HS-27A (cell line): ENCODE measurements at places on chromosomes 5 and 9.

DNA sequence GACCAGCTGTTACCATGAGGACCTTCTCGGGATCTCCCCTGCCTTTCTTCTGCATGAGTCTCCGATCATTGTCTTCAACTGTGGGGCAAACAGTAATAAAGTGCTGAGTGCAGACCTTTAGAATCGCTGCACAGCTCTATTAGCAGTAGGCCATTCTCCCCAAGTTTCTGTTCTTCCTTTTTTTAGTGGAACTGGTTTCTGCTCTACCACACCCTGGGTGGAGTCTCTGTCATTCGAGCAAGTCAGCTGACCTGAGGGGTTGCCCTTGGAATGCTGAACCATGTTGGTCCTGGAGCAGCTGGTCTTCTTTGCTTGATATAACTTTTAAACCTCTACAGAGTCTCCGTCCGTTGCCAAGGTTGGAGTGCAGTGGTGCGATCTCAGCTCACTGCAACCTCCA, 33.4 kb upstream of the GNPDA1 start:
- DNase-seq = no peak

- no peak for DNase-seq
Measured at GRCh38 chr5:5044247-5044840, 95.8 kb upstream of the ADAMTS16 start.

GRCh38 chr5:141182248-141182647, at the start of gene PCDHB16:
TSS of gene PCDHB16 (plus strand) at chr5:141182387. CDS start at chr5:141182560, 173 bp downstream.
- DNase-seq = no peak

DNA sequence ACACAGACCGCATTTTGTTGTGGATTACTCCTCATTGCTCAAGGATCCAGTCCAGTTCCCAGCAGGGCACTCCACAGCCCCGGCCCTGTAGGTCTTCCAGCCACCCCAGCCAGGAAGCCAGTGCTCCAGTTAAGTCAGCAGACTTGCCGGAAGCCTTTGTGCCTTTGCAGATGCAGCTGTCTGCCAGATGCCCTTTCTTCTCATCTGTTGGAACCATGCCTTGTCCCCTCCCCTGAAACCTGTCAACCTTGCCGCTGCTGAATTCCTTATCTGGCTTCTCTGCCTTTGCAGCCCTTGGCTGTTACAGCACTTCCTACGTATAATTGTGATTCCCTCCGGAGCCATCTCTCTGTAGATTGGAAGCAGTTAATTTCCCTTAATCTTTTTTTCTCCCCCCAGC, 28.4 kb downstream of the PSAT1 start:
- no peak for DNase-seq

DNA sequence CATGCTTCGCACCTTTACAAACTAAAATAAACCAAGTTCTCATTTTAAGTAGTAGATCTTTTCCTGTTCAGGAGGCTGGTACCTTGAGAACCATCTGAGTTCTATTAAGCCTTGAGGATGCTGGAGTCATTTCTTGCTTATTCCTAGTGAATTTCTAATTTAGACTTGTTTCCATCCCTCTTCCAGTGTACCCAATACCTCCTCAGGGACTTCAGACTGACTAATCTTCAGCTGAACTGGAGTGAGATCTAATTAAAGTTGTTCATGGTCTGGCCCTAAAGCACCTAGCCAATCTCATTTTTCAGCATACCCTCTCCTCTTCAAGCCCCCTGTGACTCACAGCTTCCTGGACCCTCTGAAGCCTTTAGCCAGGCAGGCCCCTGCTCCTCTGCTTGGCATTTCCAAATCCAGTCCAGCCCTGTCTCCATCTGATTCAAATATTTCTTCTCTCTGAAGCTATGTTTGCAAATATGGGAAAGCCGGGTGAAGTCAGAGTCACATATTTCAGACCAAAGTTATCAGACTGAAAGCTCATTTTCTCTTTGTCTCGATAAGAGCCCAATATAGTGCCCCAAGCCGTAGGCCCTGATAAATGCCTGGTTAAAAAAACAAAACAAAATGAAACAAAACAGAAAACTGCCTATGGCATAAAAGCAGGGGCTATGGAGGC, 19.4 kb upstream of the TNFSF15 start:
- DNase-seq = no peak

GRCh38 chr5:133531178-133531577, 81.2 kb downstream of the FSTL4 start:
- no peak for DNase-seq

DNA sequence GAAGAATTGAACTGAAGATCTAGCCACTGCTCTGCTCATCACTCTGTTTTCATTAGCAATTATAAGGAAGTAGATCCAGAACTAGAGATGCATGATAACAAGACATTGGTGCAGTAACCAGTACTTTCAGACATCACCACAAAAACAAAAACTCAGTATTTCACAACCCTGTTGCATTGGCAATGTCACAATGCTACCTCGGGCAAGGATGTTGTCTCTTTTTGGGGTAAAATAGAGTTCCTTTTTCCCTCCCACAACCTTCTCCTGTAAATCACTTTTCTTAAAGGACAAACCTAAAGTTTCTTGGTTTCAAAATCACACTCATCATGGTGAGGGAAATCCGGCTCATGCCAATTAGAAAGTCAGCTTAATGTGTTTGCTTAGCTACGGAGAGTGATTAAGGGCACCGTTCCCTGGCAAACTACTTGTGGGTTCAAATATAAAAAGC, 420.1 kb upstream of the MEF2C start:
- DNase-seq = no peak

GRCh38 chr5:78242001-78242400, 52.5 kb downstream of the AP3B1 start:
- no peak for DNase-seq

- no peak for DNase-seq
Measured at GRCh38 chr5:2143646-2144353, 261.1 kb upstream of the IRX4 start.

- no peak for DNase-seq
Measured at GRCh38 chr9:81379655-81380054, 309.7 kb downstream of the TLE1 start.

GRCh38 chr5:77629509-77630113, 8.9 kb downstream of the OTP start:
- no peak for DNase-seq

DNA sequence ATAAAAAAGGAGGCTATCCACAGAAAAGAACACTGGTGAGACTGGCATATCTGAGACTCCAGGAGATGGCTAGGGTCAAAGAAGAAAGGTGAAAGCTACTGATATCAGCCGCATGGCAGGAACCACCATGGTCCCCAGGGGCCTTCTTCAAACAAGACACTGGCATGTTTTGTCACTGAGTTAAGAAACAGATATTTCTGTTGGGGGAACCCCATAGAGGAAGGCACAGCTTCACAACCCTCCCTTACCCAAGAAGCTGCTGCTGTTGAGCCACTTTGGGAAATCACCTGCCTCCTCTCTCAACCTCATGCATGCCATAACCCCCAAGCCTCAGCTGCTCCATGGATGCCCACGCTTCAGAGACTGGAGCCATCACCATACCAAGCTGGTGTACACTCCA, 13.3 kb upstream of the BTNL3 start:
- DNase-seq = no peak

GRCh38 chr9:2872250-2872930, 28.5 kb upstream of the PUM3 start:
- DNase-seq = no peak

GRCh38 chr5:146681585-146682105, 165.7 kb upstream of the GPR151 start:
- no peak for DNase-seq

- no peak for DNase-seq
Measured at GRCh38 chr5:78811866-78812265, 163.3 kb upstream of the LHFPL2 start.

- DNase-seq = no peak
Measured at GRCh38 chr9:126471084-126471624, 142.6 kb upstream of the LMX1B start.

GRCh38 chr5:177496070-177496726, 1.2 kb downstream of the PDLIM7 start:
- DNase-seq = no peak

DNA sequence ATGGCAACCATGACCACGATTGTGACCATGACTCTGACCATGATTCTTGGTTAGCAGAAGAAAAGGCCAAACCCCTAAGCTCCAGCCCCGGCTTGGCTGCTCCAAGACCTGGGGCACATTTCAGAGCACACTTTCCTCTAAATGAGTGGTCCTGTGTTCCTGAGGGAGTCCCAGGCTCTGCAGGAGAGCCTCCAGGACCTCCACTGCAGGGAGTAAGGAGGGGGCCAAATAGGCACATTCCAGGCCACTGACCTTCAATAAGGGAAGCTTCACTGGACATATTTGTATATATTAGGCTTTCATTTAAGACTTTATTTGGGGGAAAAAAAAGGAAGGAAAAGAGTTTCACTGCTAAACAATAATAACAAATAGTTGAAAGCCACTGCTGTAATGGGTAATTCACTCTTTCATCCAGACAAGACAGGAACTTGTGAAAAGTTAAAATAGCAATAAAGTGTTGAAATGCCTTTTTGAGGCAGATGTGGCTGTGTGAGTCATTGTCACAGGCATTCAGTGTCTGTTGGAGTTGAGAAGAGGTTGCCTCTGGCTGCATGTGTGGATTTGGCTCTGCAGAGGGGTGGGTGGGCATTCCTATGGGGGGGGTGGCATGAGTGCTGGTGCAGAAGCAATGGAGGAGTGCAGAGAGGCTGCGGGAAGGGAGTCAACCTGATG, 63.9 kb upstream of the TGFBR1 start:
- no peak for DNase-seq

DNA sequence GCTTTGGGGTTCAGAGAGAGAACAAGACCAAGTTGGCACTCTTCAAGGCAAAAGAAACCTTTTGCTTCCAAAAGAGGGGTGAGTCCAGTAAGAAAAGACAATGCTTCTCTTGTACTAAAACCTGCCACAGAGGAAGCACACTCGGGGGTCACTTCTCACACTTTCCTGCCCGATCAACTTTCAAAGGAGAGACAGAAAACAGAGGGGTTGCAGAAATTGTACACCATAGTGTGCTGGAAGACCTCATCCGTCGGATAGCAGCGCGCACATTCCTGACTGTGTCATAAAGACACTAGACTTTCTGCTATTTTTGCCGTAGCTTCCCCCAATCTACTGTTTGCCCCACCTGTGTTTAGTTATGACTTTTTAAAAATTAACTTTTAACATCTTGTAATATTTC, 66.9 kb downstream of the OR2K2 start:
- DNase-seq = no peak

- DNase-seq = no peak
Measured at GRCh38 chr5:3780907-3781306, 185.3 kb downstream of the IRX1 start.

- DNase-seq = no peak
Measured at GRCh38 chr5:142324136-142324870, 518 bp downstream of the SPRY4 start.

GRCh38 chr5:83321483-83322055, 150.0 kb upstream of the VCAN start:
- no peak for DNase-seq

DNA sequence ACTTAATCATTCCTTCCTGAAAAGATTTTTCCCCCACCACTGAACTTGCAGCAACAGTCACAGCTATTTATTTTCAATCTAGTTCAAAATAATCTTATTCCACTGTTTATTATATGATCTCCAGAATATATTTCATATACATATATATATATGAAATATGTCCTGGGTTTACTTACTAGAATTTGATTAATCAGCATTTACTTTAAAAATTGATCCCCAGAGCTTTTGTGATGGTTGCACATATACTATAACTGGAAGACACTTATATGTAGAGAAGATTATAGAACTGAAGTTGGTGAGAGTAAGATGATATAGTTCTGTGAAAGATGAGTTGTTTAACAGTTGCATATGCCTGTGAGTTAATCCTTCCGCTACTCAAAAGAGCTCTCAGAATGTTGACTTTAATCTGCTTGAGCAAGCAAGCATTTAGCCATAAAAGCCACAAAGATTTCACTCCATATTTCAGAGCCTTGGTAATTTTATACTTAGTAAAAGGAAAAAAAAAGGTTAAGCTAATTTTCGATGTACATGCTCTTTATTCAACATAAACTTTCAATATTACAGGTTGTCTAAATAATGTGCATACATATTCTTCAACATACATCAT, 399.3 kb upstream of the CDH9 start:
- no peak for DNase-seq

DNA sequence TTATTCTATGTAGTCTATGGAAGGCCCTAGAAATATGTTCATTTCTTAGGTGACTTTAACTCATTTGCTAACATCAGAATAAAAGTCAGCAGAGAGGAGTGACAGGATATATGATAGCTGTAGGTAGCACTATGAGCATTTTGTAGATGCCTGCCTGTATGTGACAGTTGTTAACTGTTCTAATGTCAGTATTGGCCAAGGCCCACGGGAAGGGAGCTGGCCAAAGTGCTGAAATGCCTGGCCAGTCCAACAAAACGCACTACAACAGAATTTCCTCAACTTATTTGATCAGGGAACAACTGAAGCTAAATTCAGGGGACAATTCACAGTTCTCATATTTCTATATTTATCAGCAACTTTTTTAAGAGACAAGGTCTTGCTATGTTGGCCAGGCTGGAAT, 20.8 kb downstream of the SV2C start:
- no peak for DNase-seq

DNA sequence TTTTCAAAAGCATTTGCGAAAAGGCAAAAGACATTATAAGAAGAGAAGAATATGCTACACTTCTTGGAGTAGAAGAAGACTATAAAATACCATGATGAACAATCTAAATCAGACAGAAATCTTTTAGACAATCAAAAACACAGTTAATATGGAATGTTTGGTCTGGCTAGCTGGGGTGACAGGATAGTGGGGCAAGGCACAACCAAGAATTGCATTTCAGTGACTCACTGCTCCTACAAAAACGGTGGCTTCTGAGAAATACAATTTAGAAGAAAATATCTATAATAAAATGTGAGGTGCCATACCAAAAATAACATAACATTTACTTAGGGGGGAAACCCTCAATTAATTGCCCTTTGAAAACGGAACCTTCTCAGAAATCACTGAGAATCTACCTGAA, 363.4 kb downstream of the NPR3 start:
- DNase-seq = peak; percentile 64

DNA sequence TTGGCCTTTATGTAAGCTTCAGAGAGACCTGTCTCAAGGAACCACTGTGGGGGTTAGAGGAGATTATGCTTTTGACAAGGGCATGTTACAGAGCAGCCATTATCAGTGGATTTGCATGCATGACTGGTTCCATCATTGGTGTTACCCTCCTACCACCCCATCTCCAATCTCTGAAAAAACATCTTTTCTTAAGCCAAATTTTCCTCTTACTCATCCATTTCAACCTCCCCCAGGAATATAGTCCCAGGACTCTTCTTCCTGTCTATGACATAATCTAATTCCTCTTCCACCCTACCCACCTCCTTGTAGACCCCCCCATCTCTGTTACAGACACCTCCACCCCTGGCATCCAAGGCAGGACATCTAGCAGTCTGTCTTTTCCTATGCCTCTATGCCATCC, 33.1 kb upstream of the ADRB2 start:
- DNase-seq = no peak

GRCh38 chr5:128213340-128213739, 129.8 kb downstream of the SLC12A2 start:
- DNase-seq = no peak
